ENCODE measurements at places on chromosomes 16 and 17. TPM values are rescaled to one million over a fixed set of nuclear protein-coding genes. Genes with fewer than 3 reads are reported as not detected.

The TEX14 gene
- 37.2 TPM for total RNA-seq

The BRICD5 gene
- 37.8 TPM for total RNA-seq

The KRT17 gene
- total RNA-seq: 26.0 TPM

The TMEM92 gene
- 1.5 TPM for total RNA-seq

The CCL1 gene
- total RNA-seq: 1.5 TPM

The RNF43 gene
- total RNA-seq: 15.6 TPM

The ITGB3 gene
- 10.3 TPM for total RNA-seq

The SGCA gene
- total RNA-seq: 2.4 TPM

The KRT20 gene
- total RNA-seq: not detected

The ITGAD gene
- total RNA-seq: not detected

The SEC14L5 gene
- total RNA-seq: 2.9 TPM

The CES3 gene
- 4.1 TPM for total RNA-seq

The TMEM235 gene
- not detected for total RNA-seq

The CAPN15 gene
- total RNA-seq: 108 TPM

The NPIPA7 gene
- total RNA-seq: 13.9 TPM

The KCNG4 gene
- total RNA-seq: 0.06 TPM

The MYO1C gene
- 45.0 TPM for total RNA-seq

The NPB gene
- 27.3 TPM for total RNA-seq

The KRTAP2-1 gene
- total RNA-seq: not detected

The DNAH9 gene
- total RNA-seq: 15.4 TPM

The CNGB1 gene
- total RNA-seq: 0.87 TPM

The FAM222B gene
- 69.6 TPM for total RNA-seq

The SLC13A2 gene
- 0.93 TPM for total RNA-seq

The ATP2C2 gene
- 1.1 TPM for total RNA-seq

The MYH8 gene
- 1.2 TPM for total RNA-seq

The STAC2 gene
- 0.24 TPM for total RNA-seq

The ERCC4 gene
- total RNA-seq: 29.3 TPM

The PYCARD gene
- 2.6 TPM for total RNA-seq

The GCGR gene
- total RNA-seq: 1.3 TPM

The RTN4RL1 gene
- 1.7 TPM for total RNA-seq

The TNP2 gene
- 29.8 TPM for total RNA-seq

The AMDHD2 gene
- total RNA-seq: 72.8 TPM

The ZSCAN10 gene
- total RNA-seq: 0.93 TPM

The TBC1D3 gene
- total RNA-seq: not detected

The MRPL28 gene
- 119 TPM for total RNA-seq
